Left colon (tissue), 2 donors: ENCODE measurements at places on chromosomes 3 and 15. TPM values are rescaled to one million over a fixed set of nuclear protein-coding genes. Genes with fewer than 3 reads are reported as not detected.

The XYLB gene
- total RNA-seq: 18.0 TPM

The HRG gene
- not detected for total RNA-seq

DNA sequence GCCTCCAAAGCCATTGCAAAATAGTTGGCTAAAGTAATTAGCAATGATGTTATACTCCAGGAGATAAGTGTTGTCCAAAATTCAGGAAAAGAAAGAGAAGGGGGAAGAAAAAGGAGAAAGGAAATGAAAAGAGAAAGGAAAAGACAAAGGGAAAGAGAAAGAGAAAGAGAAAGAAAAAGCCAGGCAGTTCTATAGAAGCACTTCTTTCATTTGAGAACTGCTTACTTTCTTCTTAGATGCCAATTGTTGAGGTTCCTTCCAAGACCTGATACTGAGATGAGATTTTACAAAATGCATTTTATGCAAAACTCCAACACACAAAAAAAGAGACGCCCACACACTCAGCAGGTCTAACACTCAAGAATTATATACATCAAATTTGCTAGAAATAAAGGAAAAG lies 298.4 kb downstream of the KCNH8 start:
- DNase-seq: no peak

DNA sequence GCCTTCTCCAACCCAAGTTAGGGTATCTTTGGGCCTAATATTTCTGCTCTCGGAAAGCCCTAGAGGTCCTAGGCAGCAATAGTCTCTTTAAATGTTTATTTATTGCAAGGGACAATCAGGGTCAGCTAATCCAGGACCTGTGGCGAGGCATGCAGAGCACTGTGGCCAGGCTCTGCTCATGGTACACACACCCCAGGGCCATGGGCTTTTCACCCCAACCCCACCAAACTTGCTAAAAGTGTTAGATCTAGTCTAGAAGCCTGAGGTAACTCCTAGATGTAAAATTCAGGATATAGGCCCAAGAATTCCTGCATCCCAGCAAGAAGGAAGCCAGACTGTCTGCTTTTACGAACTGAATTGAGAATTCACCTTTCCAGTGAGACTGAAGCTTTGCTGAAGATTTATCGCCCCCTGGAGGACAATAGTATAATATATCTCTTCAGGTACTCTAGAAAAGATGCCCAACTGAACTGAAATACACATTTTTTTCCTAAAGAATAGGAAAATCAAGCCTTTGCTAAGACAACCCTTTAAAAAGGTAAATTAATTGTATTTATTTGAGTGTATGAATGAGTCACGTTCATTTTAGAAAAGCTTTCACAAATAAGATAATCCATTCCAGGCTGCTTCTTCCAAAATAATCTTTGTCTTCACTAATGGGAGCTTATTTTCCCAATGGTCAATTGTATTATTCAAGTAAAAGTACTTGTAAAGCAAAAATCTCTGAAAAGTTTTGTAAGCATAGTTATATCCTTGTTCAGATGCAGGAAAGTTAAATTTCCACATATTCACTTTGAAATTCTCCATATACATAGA lies 89.8 kb downstream of the LRRC3B start:
- DNase-seq: no peak

DNA sequence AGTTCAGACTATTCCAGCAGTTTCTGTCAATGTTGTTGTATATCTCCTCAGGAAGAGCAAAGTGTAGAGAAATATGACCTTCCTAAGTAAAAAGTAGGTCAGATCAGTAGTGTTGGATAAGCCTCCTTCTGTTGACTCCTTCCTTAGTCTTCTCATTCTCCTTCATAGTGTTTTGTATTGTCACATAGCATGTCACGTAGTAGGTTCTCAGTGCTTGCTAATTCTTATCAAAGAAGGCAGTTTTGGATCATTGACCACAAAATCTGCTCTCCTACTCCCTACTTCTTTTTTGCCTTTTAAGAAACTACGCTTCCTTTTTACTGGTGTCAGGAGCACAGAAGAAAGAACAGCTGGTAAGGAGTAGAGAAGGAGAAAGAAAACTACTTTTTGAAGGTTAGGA lies 1.0 kb upstream of the MGA start:
- DNase-seq: no peak

DNA sequence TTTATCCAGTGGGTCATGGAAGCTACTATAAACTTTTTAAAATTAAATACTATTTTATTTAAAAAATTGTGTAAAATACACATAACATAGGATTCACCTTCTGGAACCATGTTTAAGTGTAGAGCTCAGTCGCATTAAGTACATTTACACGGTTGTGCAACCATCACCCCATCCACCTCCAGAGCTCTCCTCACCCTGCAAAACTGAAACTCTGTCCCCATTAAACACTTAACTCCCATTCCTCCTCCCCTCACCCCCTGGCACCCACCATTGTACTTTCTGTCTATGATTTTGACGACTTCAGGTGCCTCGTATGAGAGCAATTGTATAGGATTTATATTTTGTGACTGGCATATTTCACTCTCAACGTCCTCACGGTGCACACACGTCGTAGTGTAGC lies 70.7 kb downstream of the APBA2 start:
- DNase-seq: no peak

- DNase-seq: no peak
These were observed 306.2 kb upstream of the SLCO3A1 start for GRCh38 chr15:91547356-91547755.
